AG10803 (cell line): ENCODE measurements at places on chromosomes 2 and 18.
A peak's percentile ranks its signal among the peaks of the same experiment; 100 is the strongest.

GRCh38 chr2:220033546-220033945, 406.1 kb downstream of the SLC4A3 start:
- peak; percentile 58 for DNase-seq

DNA sequence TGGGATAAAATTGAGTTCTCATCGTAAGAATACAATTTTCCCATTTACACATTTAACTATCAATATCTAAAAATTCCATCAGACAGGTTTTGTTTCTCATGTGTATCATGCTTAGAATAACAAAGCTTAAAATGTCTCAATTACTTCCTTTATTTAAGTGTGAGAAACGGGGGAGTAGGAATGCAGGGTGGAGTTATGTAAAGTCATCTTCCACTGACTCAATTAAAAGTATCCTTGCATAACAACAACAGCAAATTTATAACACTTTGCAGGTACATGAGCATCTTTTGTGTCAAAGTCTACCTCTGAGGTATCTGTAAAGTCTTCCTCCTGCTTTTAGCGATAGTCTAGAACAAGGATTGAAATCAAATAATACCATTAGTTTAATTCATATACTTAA, 327.1 kb downstream of the EPHA4 start:
- no peak for DNase-seq

GRCh38 chr2:232615339-232615738, 18.1 kb upstream of the EFHD1 start:
- DNase-seq, result no peak

DNA sequence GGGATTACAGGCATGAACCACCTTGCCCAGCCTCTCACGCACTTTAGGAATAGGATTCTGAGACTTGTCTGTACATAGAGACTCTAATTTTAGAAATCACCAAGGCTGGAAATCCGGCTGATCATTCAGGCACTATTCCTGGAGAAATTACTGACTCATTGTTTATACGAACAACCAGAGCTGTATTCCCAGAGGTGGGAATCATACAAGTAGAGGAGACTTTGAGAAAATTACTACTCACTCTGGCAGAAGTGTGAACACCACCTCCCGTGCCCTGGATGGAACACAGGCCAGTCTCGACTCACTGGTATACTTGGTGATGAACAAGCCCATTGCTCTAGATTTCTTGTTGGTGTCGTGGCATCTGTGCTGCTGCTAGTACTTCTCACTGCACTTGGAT, 5.8 kb upstream of the ADNP2 start:
- peak; percentile 54 for DNase-seq

- no peak for DNase-seq
Measured at GRCh38 chr18:35050705-35051195, 9.5 kb downstream of the MAPRE2 start.

- no peak for DNase-seq
Measured at GRCh38 chr2:173300458-173300857, 54.2 kb upstream of the CDCA7 start.

GRCh38 chr18:13112982-13113381, 105.6 kb upstream of the LDLRAD4 start:
- peak; percentile 54 for DNase-seq

DNA sequence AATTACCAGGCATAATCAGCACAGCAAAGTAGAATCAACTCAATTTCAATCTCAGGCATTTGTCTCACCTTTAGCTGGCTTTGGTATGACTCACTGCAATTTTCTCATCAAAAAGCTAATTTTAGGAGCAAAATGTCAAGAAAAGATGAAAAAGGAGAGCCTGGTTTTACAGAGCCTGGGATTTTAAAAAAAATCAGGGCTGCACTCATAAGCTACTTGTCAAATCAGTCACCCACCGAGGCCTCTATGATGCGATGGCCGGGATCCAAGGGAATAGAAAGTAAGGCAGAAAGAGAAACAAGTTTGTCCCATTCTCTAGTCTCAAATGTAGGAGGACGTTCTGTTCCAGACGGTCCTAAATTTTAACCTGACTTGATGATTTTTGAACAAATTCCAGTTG, 170.9 kb downstream of the SOCS6 start:
- no peak for DNase-seq

GRCh38 chr18:27793013-27793785, 383.7 kb downstream of the CDH2 start:
- DNase-seq, result no peak

DNA sequence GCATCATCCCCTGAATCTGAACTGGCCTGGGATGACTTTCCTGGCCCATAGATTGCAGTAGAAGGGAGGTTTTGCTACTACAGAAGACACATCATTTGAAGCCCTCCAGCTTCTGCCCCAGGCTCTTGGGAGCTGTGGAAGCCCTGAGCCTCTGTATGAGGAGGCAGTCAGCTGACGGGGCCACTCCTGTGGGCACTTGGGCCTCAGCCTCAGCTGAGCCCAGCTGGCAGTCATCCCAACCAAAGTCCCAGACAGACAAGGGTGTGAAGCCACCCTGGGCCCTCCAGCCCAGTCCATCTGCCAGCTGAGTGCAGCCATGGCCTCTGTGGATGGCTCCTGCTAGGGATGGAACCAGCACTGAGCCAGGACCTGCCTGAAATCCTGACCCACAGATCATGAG, 502.3 kb upstream of the HS6ST1 start:
- no peak for DNase-seq

DNA sequence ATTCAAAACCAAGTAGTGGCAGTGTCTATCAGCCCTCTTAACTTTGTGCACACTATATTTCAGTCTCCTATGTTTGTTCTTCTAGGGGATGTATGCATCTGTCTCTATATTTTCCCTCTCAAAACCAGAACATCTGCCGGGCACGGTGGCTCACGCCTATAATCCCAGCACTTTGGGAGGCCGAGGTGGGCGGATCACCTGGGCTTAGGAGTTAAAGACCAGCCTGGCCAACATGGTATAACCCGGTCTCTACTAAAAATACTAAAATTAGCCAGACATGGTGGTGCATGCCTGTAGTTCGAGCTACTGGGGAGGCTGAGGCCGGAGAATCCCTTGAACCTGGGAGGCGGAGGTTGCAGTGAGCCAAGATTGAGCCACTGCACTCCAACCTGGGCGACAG, 9.9 kb upstream of the GAREM2 start:
- DNase-seq, result no peak

DNA sequence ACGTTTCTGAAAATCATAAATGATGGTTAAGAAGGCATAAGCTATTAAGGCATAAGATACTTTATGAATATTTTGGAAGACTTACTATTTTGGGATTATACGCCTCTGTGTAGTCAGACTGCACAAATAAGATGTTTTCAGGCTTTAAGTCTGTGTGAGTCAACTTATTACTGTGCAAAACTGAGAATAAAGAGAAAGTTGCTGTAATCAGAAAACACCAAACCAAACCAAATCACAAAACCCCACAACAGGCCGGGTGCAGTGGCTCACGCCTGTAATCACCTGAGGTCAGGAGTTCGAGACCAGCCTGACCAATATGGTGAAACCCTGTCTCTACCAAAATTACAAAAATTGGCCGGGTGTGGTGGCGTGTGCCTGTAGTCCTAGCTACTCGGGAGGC, 7.7 kb downstream of the CLK1 start:
- no peak for DNase-seq

- no peak for DNase-seq
Measured at GRCh38 chr2:11718606-11719005, 27.8 kb upstream of the LPIN1 start.

DNA sequence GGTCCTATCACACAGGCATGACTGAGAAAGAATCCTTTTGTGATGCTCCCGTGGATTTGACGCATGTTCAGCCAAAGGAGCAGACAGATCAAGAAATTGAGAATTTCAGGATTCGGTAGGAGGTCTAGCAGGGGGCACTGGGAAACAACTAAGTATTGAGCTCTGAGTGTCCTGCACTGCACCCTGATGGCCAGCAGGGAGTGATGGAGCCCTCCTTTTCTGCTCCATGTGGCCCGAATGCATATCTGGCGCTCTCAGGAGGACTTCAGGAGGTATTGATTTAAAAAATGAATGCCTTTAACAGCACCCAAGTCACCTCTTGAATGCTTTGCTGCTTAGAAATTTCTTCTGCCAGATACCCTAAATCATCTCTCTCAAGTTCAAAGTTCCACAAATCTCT, 58.0 kb downstream of the ZNF519 start:
- no peak for DNase-seq

GRCh38 chr2:171318463-171318934, 115.3 kb downstream of the METTL8 start:
- DNase-seq, result peak; percentile 17

GRCh38 chr18:44803019-44803650, 122.4 kb downstream of the SETBP1 start:
- DNase-seq, result peak; percentile 61

GRCh38 chr2:10434886-10435819, 13.0 kb downstream of the ODC1 start:
- DNase-seq, result peak; percentile 57

- DNase-seq, result peak; percentile 71
Measured at GRCh38 chr2:189613077-189613636, 32.6 kb upstream of the SLC40A1 start.

DNA sequence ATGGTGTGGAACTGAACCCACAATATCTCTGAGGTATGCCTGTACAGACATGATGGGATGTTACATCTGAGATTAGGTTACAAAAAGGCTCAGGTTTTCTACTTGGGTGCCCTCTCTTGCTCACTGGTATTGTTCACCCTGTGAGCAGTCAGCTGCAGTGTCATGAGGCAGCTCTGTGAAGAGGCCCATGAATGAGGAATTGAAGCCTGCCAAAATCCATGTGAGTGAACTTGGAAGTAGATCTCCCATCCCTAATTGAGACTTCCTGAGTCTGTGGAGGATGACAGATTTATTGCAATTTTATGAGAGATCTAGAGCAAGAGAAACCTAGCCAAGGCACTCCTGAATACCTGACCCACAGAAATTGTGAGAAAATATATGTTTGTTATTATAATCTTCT, 404.9 kb upstream of the ZEB2 start:
- DNase-seq, result no peak

- peak; percentile 46 for DNase-seq
Measured at GRCh38 chr2:47339745-47340541, 63.0 kb upstream of the MSH2 start.

GRCh38 chr2:48145845-48146452, 239.7 kb upstream of the FBXO11 start:
- no peak for DNase-seq

DNA sequence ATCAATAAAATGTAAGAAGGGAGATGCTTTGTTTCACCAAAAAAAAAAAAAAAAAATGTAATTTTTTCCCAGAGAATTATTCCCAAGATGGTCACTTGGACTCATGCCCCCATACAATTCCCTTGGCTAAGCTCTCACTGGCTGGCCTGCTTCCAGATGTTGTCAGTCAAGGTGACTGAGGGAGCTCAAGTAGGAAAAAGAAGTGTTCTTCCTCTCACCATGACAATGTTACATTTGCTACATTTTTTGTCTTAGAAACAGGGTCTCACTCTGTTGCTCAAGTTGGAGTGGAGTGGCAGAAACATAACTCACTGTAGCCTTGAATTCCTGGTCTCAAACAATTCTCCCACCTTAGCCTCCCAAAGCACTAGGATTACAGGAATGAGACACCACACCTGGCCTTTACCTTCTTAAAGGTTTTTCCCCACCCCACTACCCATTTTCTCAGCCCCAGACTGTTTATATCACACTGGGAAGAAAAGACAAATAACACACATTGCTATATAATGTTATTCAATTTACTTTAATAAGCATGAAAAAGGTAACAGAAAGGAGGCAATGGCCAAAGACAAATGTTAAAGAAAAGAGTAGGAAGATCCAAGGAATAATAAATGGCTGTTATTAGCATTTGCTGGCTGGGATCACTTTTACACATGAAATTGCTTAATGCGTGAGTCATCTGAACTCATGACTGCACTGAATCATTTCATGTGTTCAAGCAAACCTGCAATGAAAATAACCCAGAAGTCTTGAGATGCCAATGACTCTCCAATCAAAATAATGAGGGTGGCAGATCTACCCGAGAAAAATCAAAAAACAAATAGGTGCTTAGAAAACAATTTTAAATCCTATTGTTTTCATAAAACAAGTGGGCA, 45.2 kb downstream of the ACVR1 start:
- DNase-seq, result peak; percentile 90

GRCh38 chr2:171587567-171587966, 65.3 kb downstream of the CYBRD1 start:
- DNase-seq, result no peak

DNA sequence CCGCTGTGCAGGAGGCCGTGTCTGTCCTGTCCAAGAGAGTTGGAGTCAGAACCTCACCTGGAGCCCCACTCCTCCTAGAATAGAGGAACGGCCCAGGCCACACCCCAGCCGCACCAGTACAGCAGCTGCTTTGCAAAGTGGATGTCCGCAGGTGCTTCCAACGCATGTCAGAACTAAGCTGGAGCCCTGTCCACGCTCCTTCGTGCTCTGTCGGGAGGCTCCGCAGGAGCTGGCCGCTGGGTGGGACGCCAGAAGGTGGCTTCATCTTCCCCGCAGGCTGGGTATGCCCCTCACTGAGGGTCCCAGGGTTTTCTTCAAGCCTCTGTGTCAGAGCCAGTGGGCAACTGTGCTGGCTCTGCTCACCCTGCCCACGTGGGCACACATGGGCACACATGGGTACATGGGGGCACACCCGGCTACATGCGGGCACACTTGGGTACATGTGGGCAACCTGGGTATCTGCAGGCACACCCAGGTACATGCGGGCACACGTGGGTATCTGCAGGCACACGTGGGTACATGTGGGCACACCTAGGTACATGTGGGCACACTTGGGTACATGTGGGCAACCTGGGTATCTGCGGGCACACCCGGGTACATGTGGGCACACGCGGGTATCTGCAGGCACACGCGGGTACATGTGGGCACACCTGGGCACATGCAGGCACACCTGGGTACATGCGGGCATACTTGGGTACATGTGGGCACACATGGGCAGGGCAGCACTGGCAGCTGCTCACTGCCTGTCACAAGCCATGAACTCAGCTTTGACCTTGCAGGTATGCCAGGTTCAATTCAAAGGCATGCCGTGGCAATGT, 67.1 kb upstream of the CTDP1 start:
- DNase-seq, result no peak

GRCh38 chr2:224870341-224870740, 154.2 kb upstream of the CCDC195 start:
- DNase-seq, result peak; percentile 61

DNA sequence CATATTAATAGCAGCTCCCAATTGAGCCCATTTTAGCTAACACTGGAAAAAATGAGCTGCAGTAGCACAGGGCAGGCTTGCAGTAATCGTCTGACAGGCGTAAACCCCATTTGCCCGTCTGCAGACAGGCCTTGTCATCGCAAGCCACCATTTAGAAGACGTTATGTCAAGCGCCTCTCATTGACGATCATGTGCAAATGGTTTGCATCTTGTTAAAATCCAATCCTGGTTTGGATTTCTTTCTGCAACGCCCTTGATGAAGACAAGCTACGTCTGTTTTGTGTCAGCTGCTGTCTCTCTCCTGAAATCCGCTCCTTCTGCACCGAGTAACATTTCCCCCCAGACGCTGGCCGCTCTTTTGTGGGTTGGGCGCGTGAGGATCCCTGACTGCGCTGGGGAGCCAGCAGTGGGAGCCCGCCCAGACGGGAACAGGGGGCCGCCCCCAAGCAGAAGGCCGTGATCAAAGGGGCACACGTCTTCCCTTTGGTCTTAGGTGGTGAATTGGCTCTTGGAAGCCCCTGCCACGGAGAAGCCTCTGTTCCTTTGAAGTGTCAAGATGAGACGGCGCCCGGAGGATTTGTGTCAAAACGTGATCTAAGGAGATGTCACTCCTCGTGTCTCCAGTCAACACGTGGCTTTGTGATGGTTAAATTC, 84.2 kb upstream of the GPC1 start:
- DNase-seq, result no peak
